ENCODE measurements at places on chromosomes 12 and 14. TPM values are rescaled to one million over a fixed set of nuclear protein-coding genes. Genes with fewer than 3 reads are reported as not detected.

DNA sequence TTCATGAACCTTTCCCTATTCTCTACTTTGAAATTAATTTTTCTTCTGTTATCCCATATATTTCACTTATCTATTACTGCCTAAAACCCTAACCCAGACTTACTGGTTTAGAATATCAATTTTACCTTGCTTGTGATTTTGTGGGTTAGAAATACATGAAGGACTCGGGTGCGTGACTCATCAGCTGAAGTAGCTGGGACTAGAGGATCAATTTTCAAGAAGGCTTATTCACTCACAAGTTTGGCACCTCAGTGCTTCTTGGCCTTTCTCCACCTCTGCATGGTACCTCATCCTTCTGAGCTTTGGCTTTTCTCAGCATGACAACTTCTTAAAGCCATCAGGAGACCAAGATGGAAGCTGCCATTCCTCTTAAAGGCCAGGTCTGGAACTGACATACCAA lies 57.8 kb downstream of the TMEM117 start:
- no peak for DNase-seq

DNA sequence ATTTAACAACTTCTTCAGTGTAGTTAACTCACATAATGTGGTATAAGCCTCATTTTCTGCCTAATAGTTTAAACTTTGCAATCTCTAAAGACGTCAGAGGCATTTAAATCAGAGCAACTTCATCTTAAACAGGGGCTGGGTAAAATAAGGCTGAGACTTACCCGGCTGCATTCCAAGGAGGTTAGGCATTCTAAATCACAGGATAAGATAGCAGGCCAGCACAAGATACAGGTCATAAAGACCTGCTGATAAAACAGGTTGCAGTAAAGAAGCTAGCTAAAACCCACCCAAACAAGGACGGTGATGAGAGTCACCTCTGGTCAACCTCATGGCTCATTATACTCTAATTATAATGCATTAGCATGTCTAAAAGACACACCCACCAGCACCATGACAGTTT lies 115.6 kb upstream of the PKP2 start:
- DNase-seq: no peak

DNA sequence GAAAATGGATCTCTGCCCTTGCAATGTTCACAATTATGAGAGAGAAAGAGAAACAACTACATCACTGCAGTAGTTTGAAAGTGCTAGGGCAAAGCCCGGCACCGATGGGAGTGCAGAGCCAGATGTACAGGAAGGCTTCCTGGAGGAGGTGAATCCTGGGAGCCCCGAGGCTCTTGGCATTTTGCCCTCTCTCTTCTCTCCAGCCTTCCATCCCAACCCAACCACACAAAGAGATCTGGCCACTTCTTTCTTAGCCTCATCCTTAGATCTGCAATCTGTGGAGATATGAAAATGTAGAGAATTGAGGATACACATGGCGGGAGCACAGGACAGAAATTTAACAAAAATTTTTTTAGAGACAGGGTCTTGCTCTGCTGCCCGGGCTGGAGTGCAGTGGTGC lies 3.3 kb upstream of the PAPLN start:
- DNase-seq: no peak

- DNase-seq: no peak
These were observed 5.5 kb upstream of the HDAC7 start for GRCh38 chr12:47825173-47825639.

DNA sequence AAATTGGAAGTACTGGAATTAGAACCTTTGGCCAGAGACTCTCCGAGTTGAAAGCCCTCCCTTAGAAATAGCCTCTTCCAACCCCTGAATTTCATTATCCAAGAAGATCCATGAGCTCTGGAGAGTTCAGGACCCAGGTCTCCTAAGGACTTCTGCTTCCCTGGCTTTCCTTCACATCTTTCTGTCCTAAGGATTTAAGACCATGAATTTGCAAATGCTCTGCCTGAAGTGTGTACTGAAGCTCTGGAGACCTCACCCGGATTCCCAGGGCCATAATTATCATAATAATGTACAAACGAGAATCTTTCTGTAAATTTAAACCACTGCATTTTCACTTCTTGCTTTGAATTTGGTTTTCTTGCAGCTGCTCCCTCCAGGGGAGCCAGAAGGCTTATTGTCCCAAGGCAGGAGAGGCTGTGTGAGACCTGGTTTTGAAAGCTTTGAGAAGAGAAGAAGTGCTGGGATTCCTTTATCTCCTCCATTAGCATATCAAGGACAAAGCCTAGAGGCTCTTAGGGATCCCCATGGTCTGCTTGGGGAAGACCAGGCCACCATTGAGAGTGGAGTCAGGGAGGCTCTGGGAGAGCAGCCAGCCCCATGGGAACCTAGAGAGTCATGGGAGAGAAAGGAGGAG lies 41.1 kb downstream of the GLRX5 start:
- no peak for DNase-seq

DNA sequence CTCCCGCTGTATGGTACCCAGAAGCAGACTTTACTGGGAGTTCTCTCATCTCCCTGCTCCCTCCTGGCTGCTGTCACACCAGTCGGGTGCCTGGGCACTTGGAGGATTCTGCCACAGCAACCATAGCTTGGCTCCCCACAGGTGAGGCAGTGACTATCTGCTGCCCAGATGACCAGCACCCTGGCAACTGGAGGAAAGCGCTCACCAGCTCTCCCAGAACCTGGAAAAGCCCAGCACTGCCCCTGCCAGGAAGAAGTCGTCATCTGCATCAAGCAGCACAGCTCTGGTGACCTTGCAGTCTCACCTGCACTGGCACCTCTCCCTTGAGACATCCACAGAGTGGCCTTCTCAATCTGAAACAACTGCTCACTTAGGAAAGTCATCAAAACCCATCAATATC lies 31.9 kb upstream of the TC2N start:
- DNase-seq: no peak

- DNase-seq: no peak
These were observed 124.2 kb downstream of the NPAS3 start for GRCh38 chr14:33062881-33063280.

DNA sequence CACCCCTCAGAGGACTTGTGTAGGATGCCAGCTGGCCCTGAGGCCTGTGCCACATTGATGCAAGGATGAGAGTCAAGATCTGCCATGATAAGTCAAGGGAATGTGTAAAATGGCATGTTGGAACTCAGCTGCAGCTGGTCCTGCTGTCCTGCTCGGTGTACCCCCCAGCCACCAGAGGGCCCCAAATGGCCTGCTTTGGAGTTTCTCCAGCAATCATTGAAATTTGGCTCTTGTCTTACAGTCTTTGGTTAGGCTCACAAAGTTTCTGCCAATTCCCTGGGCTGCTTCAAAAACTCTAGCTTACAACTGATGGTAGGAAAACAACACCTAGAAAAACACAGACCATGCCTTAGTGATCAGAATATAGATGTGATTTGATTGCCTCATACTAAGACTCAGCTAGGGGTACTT lies 76.8 kb downstream of the HSD17B6 start:
- peak; percentile 67 for DNase-seq

DNA sequence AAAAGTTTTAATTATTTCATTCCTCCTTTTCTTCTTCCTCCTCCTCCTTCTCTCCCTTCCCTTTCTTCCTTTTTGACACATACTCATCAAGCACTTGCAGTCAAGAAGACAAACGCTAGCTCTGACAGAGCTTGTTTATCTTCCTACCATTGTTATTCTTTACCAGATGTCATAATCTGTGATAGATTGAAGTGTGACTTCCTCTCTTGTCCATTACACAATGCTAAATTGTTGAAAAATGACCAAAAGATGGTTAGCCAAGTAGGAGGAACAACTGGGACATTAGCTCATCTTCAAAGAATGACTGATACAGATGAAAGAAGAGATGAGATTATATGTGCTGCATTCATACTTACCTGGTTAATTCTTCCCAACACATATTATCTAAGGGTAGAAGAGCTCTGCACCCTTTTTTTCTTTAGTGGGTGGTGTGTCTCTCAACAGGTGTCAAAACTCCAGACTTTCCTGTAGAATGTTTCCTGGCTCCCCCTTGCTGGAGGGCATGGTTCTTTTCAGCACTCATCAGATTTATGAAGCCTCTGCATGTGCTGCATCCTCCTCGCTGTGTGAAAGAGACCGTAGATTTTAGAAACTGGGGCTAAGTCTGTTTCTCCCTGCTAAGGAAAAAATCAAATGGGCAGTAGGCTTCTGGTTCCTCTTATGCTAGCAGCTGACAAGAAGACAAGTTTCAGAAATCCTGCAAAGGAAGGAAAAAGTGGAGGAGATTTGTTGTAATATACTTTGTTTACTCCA lies 147.1 kb downstream of the TMX1 start:
- DNase-seq: no peak

DNA sequence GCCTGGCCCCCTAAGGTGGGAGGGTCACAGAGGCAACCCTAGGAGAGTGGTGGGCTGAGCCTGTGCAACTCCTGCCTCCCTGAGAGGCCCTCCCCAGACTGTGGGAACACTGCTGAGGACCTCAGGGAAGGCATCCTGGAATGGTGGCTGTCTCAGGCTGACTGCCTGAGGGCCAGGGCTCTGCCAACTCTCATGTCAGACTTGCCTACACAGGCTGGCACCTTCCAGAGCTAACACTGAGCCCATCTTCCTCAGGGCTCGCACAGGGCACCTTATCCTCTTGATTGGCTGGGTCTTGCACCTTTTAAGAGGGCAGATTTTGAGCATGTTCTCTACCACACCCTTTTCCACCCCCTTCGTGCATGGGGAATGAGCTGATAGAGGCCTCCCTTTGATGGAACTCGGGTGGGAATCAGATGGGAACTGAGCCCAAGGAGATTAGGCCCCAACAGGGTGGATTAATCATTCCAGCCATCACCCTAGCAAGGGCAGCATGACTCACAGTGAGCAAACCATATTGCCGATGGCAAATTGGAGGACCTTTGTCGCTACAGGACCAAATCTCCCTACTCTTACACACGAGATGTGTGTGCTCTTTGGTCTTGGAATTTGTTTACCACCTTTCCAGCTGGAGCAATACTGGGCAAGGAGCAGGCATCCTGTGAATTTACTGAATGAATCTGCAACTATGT lies 702.8 kb downstream of the VRK1 start:
- no peak for DNase-seq

DNA sequence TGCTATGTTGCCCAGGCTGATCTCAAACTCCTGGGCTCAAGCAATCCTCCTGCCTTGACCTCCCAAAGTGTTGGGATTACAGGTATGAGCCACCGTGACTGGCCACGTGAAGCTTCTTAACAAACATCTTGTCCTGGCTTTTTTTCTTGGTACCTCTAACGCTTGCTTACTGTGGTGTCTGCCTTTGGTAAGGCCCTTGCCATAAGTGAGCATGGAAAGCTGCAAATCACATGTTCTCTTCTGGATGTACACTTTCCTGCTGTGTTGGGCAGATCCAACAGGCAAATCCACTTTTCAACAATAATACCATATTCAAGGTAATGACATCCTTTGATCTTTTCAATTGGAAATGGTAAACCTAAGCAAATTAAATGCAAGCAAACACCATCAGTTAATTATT lies 54.6 kb downstream of the ARF6 start:
- DNase-seq: no peak

DNA sequence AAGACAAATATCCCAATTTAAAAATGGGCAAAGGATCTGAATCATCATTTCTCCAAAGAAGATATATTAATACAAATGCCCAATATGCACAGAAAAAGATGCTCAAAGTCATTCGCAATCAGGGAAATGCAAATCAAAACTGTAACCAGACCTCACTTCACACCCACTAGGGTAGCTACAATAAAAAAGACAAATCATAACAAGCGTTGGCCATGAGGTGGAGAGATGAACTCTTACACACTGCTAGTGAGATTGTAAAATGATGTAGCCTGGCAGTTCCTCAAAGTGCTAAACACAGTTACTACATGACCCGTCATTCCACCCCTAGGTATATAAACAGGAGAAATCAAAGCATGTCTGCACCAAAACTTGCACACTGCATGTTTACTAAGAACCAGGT lies 30.4 kb downstream of the CDC42BPB start:
- DNase-seq: no peak

DNA sequence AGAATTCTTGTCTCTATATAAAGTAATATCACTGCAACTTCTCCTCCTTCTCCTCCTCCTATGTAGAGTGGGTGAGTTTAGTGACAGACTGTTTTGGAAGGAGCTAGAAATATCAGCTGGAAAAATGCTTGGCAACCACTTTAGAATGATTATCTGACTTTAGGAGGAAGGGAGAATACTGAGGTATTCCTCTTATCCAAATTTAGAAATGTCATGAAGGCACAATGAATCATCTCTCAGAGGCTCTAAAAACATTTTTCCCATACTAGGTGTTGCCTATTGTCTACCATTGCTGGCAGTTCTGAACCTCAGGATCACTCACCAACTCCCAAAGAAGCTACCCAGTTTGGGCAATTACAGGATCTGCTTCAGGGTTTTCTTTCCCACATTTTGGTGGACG lies 306.6 kb upstream of the ATP2B1 start:
- no peak for DNase-seq

DNA sequence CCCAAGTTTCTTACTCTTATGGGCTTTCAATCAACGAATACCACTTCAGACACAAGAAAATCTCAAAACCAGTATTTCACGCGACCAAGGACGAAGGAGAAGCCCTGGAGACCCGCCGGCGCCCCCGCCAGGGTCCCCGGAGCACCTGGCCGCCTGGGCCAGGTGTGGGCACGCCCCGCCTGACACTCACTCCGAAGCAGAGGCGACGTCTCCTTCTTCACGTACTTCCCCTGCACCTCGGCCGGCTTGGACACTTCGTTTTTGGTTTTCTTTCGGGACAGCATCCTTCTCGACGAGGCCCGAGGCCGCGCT lies 466 bp downstream of the SAV1 start:
- DNase-seq: peak; percentile 69

GRCh38 chr12:10212739-10213131 lies at the start of gene GABARAPL1:
GABARAPL1 (plus strand) TSS chr12:10212877; CDS start chr12:10213130, 253 bp downstream.
- peak; percentile 89 for DNase-seq

GRCh38 chr12:26828280-26829073 lies 4.5 kb downstream of the ITPR2 start:
- DNase-seq: no peak

- no peak for DNase-seq
These were observed 188.1 kb downstream of the SNAPC1 start for GRCh38 chr14:61950340-61950739.

GRCh38 chr12:20368114-20368650 lies at the start of gene PDE3A:
PDE3A (plus strand) TSS chr12:20368537; CDS start chr12:20369285, 748 bp downstream.
- peak; percentile 35 for DNase-seq

DNA sequence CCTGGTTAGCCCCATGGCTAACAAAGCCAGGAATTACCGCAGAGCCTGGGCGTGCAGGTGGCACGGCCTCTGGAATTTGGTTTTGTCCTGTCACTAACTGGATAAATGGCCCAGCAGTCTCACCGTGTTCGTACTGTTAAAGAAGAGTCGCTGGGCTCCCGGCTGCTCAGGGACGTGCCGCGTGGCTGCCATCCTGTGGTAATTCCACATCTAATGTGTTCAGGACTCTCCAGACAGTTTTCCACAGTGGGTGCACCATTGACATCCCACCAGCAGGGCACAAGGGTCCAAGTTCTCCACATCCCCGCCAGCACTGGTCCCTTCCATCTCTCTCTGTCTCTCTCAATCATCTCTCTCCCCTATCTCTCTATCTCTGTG lies 19.6 kb downstream of the NOC4L start:
- no peak for DNase-seq

- DNase-seq: peak; percentile 52
These were observed at the start of gene AMDHD1 for GRCh38 chr12:95943330-95943842. AMDHD1 (plus strand) TSS chr12:95943331; CDS start chr12:95943399, 68 bp downstream.

The GPR137C gene
- 1.3 TPM for total RNA-seq

The PRPH gene
- total RNA-seq: not detected

The SALL2 gene
- 0.92 TPM for total RNA-seq

The RPL10L gene
- total RNA-seq: not detected

The ARL1 gene
- 44.8 TPM for total RNA-seq

The MAP1LC3B2 gene
- not detected for total RNA-seq

The PTHLH gene
- not detected for total RNA-seq

The ADCK1 gene
- 4.9 TPM for total RNA-seq

The FOXN4 gene
- not detected for total RNA-seq
